ENCODE measurements at places on chromosomes 2 and 18.

DNA sequence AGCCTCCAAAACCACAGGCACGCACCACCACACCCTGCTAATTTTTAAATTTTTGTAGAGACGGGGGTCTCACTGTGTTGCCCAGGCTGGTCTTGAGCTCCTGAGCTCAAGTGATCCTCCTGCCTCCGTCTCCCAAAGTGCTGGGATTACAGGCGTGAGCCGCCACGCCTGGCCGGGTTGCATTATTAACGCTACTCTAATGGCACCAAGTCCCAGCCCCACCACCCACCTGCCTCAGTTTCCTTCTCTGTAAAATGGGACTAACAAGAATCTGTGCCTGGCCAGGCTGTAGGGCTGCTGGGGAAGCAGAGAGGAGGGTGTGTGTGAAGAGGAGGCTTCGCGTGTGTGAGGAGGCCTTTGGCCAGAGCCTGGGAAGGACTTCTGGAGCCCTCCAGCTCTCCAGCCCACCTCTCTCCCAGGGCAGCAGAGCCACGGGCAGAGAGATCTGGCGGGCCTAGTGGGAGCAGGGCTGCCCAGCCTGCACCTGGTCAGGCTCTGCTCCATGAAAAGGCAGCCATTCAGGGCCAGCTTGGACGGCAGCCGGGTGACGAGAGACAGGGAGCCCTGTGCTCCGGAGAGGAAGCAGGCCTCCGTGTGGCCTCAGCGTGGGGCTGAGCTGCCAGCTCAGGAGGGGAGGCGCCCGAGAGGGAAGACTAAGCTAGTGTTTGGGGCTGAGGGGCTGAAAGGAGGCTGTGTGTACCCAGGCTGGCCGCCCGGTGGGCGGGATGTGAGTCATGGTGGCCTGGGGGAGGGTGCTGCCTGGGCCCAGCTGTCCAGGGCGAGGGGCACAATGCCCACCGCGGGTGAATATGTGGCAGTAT, 7.4 kb upstream of the B3GNT7 start:
- peak; percentile 91 for DNase-seq

- no peak for DNase-seq
Observed at GRCh38 chr2:230872968-230873660, 8.4 kb downstream of the ITM2C start.

- DNase-seq = no peak
Observed at GRCh38 chr18:40651163-40651562, 1303.9 kb upstream of the PIK3C3 start.

GRCh38 chr2:85705680-85706039, 11.5 kb downstream of the GNLY start:
- peak; percentile 76 for DNase-seq

- no peak for DNase-seq
Observed at GRCh38 chr2:237217995-237218616, 132.4 kb downstream of the COPS8 start.

- no peak for DNase-seq
Observed at GRCh38 chr2:157489983-157490382, 46.1 kb upstream of the CYTIP start.

- DNase-seq = peak; percentile 96
Observed at GRCh38 chr2:46097714-46098480, 199.3 kb upstream of the EPAS1 start.

DNA sequence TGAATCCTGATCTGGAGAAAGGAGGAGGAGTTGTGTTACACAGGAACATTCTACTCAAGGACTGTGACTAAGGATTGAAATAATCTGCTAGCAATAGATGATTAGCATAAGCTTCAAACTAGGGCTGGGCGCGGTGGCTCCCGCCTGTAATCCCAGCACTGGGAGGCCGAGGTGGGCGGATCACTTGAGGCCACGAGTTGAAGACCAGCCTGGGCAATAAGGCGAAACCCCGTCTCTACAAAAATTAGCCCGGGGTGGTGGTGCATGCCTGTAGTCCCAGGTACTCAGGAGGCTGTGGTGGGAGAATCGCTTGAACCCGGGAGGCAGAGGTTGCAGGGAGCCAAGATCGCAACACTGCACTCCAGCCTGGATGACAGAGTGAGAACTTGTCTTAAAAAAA, 1.5 kb downstream of the TRMT61B start:
- peak; percentile 5 for DNase-seq

- DNase-seq = peak; percentile 21
Observed at GRCh38 chr18:37385846-37386778, 179.5 kb downstream of the CELF4 start.

DNA sequence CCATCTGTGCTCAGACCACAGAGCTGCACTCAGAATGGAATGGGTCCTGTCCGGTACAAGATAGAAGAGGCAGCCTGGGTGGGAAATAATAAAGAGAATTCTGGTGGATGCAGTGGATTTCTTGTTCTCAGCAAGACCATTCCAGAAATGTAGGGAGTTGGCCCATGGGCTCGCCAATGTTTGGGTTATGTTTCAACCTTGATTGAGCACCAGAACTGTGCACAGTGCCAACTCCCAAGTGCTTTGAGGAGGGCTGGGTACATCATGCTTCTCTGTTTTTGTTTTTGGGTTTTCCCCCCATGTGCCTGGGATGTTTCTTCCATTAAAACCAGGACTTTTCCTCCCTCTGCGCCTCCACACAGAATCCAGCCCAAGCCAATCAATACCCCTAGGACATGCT, 304.1 kb downstream of the TNS1 start:
- DNase-seq = no peak

- DNase-seq = peak; percentile 82
Observed at GRCh38 chr2:40218679-40219078, 233.2 kb downstream of the SLC8A1 start.

GRCh38 chr18:69897397-69898108, 50.1 kb downstream of the CD226 start:
- DNase-seq = no peak

GRCh38 chr2:85796341-85797262, 42.8 kb downstream of the ATOH8 start:
- peak; percentile 24 for DNase-seq

DNA sequence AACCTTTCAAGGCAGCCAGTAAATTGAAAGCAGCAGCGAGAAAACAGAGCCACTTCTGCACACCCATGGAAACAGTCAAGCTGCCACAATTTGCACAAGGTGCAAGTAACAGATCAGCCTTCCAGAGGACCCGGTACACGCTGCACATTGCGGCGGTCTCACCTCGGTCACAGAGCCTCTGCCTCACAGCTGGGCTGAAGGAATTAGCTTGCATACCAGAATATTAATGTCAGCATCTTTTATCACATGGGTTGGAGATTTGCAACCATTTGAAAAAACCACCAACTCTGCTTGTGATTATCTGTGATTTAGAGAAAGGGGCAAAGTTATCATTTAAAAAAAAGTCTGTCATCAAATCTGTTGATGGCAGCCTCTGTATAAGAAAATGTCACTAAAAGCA, 330.5 kb upstream of the TCF4 start:
- DNase-seq = no peak

DNA sequence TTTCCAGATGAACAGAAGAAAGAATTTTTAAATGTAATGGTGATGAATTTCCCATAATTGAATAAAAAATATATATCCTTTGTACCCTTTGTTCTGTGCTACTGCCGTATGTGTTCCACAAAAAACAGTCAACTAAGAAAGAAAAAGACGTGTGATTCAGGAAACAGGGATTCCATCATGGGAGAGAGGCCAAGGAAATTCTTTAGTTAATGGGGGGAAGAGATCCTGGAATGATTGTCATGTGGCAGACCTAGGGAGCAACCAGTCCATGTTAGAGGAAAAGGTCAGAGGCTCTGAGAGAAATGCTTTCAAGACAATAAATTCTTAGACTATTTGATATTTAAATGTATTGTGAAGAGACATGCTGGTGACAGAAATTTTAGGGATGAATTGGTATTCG, 76.6 kb downstream of the CPO start:
- no peak for DNase-seq

- DNase-seq = no peak
Observed at GRCh38 chr18:79420033-79420745, 24.5 kb downstream of the NFATC1 start.

- peak; percentile 34 for DNase-seq
Observed at GRCh38 chr18:48662011-48662661, 123.3 kb downstream of the CTIF start.

- peak; percentile 18 for DNase-seq
Observed at GRCh38 chr2:223262946-223263345, 211.0 kb downstream of the KCNE4 start.

- DNase-seq = no peak
Observed at GRCh38 chr2:15058015-15058720, 425.7 kb downstream of the LRATD1 start.

GRCh38 chr2:186058614-186059013, 320.0 kb downstream of the FSIP2 start:
- no peak for DNase-seq

GRCh38 chr2:84980263-84980983, 9.5 kb downstream of the KCMF1 start:
- no peak for DNase-seq

- DNase-seq = peak; percentile 31
Observed at GRCh38 chr18:48777026-48777743, 173.6 kb downstream of the SMAD7 start.

DNA sequence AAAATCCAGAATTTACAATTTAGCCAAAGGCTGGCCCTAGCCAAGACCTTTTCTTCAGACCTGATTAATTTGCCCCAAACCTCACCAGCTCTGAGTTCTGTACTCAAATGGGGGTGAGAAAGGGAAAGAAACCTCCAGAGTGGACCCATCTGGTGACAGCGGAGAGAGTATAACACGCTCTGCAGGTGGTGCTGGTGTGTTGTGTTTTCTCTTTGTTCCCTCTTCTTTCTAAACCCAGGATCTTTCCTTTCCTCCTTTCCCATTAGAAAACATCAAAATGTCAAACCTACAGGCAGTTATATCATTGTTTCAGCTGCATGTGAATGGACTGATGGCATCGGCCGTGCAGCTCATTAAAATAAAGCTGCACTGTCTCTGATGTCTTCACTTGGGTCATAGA, 253.2 kb upstream of the SP5 start:
- DNase-seq = no peak

- peak; percentile 9 for DNase-seq
Observed at GRCh38 chr2:102286041-102286440, 25.3 kb upstream of the IL1RL1 start.

DNA sequence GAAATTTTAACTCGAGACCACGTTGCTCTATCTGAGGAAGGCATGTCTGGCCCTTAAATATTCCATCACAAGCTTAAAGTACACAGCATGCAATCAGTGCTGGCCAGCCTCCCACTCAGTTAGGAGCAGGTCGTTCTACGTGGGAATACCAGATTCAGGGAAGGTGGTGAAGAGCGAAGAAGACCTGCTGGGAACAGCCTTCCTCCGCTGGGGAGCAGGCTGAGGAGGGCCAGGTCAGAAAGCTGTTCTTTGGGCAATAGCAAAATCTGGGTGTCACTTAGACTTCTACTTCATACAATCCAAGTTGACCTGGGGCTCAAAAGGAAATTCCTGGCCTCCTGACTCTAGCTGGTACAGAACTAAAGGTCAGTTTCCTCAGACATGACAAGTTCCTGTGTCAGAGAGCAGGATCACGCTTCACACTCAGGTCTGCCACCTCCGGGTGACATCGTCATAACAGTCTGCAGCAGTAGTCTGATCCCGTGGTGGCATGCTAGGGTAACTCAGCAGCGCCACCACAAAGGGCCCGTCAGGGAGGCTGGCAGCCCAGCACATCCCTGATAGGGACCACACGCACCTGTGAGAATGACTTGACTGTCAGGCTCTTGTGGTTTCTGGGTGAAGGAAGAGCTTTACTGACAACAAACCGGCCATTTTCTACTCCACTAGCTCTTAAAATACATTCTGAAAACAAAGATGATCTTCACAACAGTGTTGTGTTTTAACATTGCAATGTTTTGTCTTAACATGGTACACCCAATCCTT, 35.2 kb upstream of the NAPG start:
- DNase-seq = no peak

DNA sequence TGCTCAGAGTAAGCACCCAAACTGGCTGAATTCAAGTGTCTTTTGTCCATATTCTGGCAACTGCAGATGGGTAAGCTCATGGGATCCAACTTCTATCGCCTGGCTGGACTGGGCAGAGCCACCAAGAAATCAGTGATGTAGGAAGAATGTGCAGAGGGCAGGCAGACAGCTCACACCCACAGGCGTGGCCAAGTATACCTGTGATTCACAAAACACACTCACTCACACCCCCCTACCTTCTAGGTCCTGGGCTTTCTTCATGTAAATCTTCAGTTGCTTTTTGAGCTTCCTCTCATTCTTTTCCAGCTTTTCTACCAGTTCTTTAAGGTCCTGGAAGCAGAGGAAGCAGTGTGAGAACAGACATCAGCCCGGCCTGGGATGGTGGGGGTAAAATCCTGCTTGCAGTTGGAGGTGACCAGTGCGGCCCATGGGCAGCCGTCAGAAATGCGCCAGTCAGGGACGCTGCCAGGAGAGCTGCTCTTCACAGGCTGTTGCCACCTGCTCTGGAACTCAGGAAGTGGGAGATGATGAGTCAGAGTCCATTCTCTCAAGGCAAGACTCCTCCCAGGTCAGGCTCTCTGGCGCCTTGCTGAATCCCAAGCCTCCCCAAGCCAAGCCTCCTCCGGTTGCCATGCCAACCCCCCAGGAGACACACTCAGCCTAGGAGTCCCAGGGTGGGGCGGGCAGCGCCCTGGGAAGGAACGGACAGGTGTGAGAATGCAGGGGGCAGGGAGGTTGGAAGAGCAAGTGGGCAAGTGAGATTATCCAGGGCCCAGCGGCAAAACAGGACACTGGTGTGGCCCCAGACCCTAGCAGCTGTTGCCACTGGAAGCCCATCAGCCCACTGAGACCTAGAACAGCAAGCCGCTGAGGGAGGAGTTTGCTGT, 36.2 kb upstream of the ACAA2 start:
- peak; percentile 94 for DNase-seq

GRCh38 chr2:117972476-117973123, 41.3 kb downstream of the CCDC93 start:
- DNase-seq = no peak

- DNase-seq = peak; percentile 93
Observed at GRCh38 chr18:49723648-49724180, 89.6 kb downstream of the ACAA2 start.

DNA sequence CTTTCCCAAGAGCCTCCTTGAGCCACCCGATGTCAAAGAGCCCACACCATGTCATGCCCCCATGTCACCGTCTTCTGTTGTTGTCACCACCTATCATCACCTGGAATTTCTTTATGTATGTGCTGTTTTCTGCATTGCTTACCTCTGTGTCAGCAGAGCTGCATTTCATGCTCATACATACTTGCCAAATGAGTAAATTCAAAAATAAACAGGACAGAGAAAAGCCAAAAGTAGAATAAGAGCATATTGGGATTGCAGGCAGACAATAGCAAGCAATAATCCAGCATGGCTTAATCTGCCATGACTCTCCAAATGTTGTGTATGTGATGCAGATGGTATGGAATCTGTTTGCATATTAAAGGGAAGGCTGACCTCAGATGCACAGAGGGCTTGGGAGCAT, 15.3 kb upstream of the RGPD4 start:
- no peak for DNase-seq

All from RPMI7951 (cell line).